Activated T-cell treated with anti-CD3 and anti-CD28 coated beads for 1 hour (primary cell): ENCODE measurements at places on chromosomes 2 and 18.

DNA sequence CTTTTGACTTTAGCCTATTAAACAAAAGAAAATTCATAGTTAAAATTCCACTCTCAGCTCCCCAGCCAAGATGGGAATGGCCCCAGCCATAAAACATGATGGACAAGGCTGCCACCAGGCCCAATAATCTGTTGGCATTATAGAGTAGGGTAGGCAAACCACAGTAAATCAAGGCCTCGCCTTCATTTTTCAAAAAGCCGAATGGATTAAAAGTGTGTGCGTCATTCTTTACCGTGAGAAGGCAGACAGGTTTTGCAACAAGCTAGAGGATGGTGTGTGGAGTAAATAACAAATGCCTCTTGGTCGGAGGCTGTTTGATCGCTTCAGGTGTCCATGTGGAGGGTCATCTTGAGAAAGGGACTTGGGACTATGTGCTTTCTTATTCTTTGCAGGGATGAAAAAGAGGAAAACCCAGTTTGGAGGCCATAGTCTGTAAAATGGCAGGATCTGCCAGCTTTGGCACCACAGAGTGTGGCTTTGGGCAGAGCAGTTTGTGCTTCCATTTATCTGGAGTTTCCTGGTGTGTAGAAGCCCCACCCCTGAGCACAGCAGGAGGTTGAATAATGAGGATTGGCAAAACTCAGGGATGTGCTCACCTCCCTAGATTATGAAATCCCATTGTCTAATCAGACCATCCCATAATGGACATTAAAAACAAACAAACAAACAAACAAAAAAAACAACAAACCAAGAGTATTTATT is 57.1 kb upstream of the ITGB6 start:
- DNase-seq = no peak

GRCh38 chr2:144631636-144632035 is 111.7 kb upstream of the ZEB2 start:
- DNase-seq = no peak

DNA sequence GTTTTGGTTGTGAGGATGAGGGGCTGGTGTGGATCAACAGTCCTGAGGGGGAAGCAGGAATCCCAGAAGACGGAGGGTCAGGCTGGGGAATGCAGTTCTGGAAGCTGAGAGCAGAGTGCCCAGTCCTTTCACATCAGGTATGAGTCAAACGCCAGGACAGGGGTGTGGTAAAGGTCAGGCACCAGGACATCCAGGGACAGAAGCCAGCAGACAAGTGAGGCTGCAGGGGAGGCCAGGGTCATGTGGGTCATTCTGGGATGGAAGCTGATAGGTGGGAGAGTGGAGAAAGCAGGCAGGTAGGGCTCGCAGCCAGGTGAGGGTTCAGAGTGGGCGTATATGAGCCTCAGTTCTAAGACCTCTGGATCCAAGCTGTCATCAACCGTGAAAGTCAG is 12.8 kb upstream of the GNLY start:
- DNase-seq = no peak

DNA sequence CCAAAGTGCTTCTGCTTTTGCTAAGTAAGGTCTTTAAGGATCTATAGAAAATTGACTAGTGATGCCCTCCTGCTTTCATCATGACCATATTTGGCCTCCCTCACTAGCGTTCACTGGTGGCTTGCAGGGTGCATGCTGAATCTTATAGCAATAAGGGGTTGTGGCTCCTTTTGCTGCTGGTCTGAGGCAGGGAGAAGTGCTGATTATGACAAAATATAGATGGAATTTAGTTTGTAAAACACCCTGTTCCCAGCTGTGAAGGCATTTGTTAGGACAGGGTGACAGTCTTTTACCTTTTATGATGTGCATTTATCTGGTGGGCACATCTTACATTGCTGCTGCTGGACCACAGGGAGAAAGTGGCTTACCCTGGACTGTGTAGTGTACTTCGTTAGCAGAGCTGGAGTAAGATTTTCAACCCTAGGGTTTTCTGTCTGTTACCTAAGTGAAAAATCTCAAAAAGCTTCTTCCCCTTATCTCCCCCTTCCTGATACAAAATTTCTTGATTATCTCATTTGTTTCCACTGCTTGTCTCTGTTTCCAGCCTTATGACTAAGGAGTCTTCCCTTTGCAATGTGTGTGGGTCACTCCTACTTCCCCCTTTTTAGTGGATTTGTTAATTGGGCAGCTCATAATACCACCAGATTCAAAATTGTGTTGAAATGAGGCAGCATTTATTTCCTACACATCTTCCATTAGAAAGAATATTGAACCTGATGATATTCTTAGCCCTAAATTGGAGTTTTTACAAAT is 21.2 kb upstream of the RPL37A start:
- DNase-seq = no peak
